Cerebellar nuclear complex (tissue), 1 donor: ENCODE measurements at places on chromosomes 11 and 22.

DNA sequence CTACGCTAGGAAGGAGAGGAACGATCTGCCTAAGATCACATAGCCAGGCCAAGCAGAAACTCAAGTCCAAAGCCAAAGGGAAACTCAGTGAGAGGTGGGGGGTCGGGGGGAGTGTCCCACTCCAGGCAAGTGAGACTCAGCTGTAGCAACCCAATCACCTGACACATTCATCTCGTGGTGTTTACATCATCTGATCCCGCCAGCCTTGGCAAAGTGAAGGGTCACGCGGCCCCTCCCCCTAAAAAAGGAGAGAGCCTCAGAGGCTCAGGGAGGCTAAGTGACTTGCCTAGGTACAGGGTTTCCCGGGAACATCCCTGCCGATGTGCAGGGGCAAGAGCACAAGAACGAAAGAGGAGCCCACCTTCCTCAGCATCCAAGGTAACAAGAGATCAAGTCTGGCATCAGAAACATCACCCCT is 21.5 kb downstream of the MYH9 start:
- no peak for DNase-seq

DNA sequence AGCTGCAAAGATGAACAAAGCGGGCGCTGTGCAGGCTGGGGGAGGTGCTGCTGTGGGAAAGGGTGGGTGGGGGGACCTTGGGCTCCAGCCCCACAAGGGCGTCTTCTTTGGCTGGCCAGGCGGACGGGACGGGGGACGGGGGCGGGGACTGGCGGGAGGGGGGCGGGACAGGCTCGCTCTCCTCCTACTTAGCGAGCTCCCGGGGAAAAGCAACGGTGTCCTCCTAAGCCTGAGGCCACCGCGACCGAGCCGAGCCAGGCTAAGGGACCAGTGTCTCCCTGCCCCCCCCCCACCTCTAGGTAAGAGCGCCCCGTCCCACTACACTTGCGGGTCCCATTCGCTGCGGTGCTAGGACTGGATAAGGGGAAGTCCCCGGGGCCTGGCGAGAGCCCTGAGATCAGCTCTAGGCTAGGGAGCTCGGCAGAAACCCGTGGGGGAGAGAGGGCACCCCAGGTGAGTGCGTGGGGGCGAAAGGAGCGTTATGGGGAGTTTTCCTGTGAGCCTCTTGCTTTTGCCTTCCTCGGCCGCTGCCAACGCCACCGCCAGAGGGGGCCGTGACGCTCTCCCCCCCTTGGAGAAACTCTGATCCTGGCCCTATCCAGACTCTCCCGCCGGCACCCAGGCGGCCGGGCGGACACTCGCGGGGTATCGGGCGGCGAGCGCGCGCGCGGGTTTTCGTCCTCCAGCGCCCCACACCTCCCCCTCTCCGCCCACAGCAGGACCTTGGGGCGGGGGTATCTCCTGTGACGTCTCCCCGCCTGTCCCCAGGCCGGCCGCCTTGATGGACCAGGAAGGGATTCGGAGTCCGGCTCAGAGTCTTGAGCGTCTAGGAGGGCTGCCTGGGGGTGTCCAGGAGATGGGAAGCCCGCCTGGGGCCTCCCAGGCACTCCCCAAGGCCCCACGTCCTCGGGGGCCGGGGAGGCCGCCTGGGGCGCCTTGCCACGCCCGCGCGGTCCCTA is at the start of gene PHLDB1:
PHLDB1 (plus strand) TSS at position 215 of the 959 bp plus-strand sequence. CDS start 6,222 bp downstream, outside the sequence.
- no peak for DNase-seq

- DNase-seq, result no peak
Observed at GRCh38 chr11:2085251-2086066, 53.7 kb downstream of the IGF2 start.

DNA sequence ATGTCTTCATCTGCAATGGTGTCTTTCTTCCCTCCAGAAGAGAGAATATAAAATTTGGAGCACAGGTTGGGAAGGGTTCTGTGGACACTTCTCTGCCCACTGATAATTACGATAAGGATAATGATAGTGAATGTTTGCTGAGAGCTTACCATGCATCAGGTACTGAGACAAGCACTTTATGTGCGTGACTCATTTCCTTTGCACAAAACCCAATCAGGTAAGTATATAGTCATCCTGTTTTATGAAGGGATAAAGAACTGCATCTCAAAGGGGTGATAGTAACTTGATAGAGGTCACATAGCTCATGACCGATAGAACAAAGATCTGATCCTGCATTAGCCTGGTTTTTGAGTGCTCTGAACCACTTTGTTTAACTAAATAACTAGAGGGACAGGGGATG is 9.4 kb downstream of the DRD2 start:
- DNase-seq, result no peak

GRCh38 chr11:72491001-72491400 is 56.7 kb upstream of the CLPB start:
- DNase-seq, result no peak

DNA sequence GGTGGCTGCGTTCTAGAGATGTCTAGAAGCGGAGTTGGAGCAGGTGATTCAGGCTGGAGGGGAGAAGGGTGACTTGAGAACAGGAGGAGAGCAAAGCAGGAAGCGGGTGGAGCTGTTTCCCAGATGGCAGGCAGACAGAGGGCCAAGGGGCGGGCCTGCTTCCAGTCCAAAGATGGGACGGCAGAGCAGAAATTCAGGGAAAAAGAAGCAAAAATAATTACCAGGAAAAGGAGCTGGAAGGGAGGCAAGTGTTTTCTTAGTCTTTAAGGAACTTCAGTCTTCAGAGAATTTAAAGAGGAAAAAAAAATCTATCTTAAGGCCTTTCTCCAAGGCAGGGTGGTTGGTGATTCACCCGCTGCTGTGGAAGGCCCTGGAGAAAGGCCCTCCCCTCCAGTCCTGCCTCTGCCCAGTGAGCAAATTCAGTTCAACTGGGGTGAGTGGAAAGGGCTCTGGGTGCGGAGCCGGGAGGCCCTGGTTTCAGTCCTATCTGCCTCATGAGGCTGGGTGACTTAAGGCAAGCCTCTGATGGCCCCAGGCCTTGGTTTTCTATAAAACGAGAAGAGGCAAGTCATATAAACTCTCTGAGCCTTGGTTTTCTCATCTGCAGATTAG is 4.5 kb upstream of the CREB3L1 start:
- DNase-seq, result no peak

DNA sequence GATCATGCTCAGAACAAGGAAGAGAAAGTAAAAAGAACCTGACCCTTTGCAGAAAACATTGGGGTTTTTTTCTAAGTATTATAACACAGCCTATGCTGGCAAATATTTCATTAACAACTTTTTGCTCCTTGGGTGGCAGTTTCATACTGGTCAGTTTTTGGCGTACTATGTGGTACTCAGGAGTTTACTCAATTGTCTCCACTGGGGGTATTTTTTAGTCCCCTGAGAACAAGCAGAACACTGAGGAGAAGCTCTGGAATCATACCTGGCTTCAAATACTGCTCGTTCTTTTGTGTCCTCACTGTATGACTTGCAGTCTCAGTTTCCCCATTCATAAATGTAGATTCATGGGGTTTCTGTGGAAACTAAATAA is 90.4 kb downstream of the SERGEF start:
- no peak for DNase-seq

DNA sequence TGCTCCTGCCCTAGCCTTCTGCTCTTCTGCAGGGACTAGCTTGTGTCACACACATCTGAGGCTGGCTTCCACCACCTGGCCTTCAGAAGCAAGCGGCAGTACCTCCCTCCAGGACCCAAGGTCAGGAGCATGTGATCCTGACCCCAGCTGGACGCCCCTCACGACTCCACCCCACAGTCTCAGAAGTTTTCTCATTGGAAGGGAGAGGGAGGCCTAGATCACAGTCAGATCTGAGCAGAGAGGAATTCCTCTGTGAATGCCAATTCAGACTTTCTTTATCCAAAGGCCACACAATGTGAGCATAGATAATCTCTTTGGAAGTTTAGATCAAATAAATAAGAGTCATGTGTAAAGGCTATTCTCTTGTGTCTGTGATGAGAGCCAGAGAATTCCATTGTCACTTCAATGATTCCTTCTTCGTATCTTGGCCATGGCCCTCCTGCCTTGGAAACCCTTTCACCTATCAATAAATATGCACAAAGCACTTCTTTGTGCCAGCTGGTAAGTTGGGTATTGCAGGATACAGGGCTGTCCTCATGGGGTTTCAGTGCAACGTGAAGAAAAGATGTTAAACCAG is 142.9 kb downstream of the SNX19 start:
- DNase-seq, result no peak

- DNase-seq, result no peak
Observed at GRCh38 chr11:64204464-64204989, 2.0 kb upstream of the FERMT3 start.

GRCh38 chr11:20058749-20059458 is 101.4 kb downstream of the DBX1 start:
- no peak for DNase-seq

GRCh38 chr22:44281768-44282637 is 30.7 kb downstream of the SHISAL1 start:
- no peak for DNase-seq

DNA sequence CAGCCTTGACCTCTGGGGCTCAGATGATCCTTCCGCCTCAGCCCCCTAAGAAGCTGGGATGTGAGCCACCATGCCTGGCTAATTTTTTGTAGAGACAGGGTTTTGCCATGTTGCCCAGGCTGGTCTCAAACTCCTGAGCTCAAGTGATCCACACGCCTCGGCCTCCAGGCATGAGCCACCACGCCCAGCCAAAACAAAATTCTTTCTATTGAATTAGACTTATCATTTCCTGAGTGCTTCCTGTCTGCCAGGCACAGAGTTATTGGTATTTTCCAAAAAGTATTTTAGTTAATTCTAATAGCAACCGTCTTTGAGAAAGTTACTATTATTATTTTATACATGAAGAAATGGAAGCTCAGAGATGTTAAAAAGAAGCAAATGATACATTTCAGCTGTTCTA is 61.4 kb upstream of the LMO2 start:
- no peak for DNase-seq

GRCh38 chr11:719214-720016 is 13.4 kb downstream of the EPS8L2 start:
- DNase-seq, result no peak

DNA sequence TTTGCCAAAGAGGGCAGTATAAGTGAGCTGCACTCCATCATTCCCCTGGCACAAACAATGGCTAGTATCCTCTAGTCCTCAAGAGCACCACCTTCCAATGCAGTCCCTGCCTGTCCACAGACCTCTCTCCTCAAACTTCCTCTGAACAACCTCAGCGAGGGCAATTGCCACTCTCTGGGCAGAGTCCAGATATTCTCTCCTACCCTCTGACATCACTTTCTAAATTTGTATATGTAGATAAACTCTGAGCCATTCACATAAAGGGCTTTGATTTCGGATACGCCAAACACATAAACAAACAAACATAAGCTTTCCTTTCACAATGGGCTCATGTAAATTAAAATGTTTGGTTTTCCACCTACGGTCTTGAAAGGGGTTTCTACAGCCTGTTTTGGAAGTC is 3.0 kb upstream of the SLC43A3 start:
- no peak for DNase-seq

- no peak for DNase-seq
Observed at GRCh38 chr11:64674774-64675173, 48.2 kb downstream of the NRXN2 start.

GRCh38 chr11:79708319-79708932 is 267.6 kb upstream of the TENM4 start:
- no peak for DNase-seq

DNA sequence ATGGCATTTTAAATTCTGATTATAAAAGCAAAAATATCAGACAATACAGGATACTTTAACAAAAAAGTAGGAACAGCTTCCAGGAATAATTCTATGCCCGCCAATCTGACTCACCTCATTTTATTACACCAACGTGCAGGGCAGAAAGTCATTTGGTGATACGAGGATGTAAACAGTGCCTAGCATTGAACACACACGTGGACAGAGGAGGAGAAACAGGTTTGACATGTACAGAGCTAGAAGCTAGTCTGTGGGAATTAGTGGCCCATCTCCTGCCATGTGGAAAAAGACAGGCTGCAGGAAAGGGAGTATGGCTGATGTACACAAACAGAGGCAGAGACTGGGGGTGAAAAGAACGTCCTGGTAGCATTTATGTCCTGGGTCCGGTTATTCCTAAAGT is 9.0 kb upstream of the SPINDOC start:
- no peak for DNase-seq

GRCh38 chr11:10602945-10603344 is 34.5 kb upstream of the LYVE1 start:
- DNase-seq, result no peak

- DNase-seq, result no peak
Observed at GRCh38 chr22:41619979-41620588, 759 bp downstream of the DESI1 start.

- DNase-seq, result no peak
Observed at GRCh38 chr22:50192436-50193204, 6.9 kb downstream of the TRABD start.

- DNase-seq, result no peak
Observed at GRCh38 chr22:19407649-19408606, 23.6 kb downstream of the HIRA start.

- no peak for DNase-seq
Observed at GRCh38 chr22:30881361-30882183, 87.0 kb downstream of the MORC2 start.

DNA sequence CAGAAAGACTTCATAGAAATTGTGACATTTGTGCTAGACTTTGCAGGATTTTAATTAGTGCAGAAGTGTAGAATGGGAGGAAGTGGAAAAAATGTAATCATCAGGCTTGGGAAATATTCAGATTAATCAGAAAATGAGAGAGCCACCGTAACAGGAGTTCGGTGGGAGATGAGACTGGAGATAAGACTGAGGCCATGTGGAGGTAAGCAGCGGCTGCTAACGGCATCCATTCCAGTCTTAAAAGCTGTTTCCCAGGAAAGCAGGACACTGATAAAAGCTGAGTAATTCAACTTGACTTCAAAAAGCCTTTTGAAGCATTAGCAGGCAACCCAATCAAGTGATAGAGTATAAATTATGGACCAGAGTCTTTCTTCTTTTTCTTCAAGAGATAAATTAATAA is 369.9 kb downstream of the LUZP2 start:
- DNase-seq, result no peak

DNA sequence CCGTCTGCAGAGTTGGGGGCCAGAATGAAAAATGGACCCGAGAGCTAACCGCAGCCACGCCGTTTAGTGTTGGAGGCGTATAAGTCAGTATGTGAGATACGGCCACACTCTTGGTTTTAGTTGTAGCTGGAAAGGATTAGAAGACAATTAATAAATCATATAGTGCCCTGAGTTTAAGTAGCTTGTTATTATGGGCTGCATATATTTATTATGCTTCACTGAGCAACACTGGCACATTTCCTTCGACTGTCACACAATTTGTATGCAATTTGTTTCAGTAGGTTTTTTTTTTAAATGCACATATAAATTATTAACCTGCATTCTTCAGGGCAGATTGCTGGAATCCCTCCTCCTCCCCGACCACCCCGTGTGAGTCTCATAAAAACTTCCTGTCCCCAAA is 56.9 kb downstream of the PKNOX2 start:
- DNase-seq, result no peak

GRCh38 chr11:61776561-61777075 is 15.8 kb downstream of the TMEM258 start:
- no peak for DNase-seq

DNA sequence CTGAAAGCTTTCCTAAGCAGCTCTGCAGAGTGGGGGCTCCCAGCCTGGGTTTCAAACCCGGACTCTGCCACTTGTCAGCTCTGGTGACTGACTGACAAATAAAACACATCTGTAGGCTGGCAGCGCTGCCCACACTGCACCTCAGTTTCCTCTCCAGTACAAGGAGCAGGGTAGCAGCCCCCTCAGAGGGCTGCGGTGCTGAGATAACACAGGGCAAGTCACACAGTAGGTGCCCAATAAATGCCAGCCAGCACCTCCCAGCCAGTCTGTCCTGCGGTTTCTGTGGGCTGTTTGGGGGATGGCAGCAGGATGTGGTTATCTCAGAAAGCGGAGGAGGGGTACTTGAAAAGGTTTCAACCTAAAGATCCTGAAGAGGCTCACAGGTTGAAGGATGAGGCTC is 1.5 kb downstream of the SYT12 start:
- no peak for DNase-seq

GRCh38 chr11:117717485-117718314 is 79.3 kb downstream of the DSCAML1 start:
- DNase-seq, result no peak
